Myocyte (in vitro differentiated cells): ENCODE measurements at places on chromosomes 6 and 20. TPM values are rescaled to one million over a fixed set of nuclear protein-coding genes. Genes with fewer than 3 reads are reported as not detected.
A peak's percentile ranks its signal among the peaks of the same experiment; 100 is the strongest.

Gene ACSS1
- total RNA-seq: 0.88 and 1.3 TPM in 2 replicates

DNA sequence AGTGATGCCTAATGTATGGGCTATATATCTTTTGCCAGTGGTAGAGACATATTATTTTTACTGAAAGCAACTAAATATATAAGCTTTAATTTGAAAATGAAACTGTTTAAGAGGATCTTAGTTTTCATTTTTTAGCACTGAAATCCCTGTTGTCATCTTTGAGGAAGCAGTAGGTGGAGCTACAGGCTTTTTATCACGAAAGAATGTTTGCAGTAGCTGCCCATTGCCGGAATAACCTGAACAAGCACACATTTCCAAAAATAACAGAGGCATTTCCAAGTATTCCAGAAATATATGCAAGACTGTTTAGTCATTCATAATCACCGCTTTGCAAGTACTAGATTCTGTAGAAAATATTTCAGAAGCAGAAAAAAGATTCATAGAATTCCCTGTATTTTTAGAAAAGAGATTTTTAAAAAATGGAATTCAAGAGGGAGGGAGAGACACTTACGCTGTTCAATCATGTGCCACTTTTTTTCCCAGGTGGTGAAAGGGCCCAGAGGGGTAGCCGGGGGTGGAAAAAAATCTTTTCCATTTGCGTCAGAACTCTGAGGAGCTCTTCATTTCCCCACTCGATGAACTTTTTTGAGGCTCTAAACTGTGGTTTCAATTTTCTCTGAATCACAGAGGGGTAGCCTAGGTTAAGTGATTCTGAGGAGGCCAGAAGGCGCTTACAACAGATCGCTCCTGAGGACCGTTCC lies 142.5 kb upstream of the FERMT1 start:
- DNase-seq: peak; percentile 12

DNA sequence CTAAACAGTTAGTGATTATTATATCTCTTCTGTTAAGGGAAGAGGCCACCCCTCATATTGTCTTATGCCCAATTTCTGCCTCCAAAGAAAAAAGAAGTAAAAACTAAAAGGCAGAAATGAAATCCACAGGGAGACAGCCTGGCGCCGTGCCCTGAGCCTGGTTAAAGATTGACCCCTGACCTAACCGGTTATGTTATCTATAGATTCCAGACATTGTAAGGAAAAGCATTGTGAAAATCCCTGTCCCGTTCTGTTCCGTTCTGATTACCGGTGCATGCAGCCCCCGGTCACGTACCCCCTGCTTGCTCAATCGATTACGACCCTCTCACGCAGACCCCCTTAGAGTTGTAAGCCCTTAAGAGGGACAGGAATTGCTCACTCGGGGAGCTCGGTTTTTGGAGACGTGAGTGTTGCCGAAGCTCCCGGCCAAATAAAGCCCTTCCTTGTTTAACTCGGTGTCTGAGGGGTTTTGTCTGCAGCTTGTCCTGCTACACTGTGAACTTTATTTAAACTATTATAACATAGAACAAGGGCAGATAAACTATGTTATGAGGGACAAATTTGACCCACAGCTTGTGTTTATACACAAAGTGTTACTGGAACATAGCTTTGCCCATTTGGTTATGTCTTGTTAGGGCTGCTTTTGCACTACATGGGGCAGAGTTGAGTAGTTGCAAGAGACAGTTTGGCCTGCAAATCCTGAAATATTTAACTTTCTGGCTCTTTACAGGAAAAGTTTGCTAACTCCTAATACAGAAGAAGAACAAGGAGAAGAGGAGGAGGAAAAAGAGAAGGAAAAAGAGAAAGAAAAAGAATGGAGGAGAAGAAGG lies 49.6 kb downstream of the CD24 start:
- no peak for DNase-seq

GRCh38 chr6:122676146-122676545 lies 65.9 kb downstream of the PKIB start:
- no peak for DNase-seq

DNA sequence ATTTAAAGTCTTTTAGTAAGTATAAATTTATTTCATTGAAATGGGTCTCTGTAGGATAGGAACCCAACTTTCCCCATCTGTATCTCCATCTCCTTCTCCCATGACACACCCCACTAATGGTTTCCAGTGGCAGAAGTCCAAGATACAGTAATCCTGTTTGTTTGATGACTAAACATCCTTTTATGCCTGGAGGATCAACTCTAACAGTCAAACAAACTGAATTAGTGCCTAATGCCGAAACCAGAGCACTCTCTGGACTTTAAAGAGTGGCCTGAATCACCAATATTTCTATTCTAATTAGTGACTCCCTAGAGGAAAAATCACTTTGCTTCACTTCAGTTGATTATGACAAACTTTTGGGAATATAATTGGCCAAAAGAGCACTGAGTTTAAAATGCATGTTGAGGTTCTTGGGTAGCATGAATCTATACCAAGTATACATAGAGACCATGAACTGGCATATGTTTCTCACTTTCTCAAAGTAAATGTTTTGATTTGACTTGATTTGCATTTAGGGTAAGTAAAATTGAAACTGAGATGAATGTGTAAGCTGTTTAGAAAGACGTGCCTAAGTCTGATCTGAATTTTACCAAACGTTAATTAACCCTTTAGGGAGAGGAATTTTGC lies 776.4 kb upstream of the NRSN1 start:
- peak; percentile 60 for DNase-seq

DNA sequence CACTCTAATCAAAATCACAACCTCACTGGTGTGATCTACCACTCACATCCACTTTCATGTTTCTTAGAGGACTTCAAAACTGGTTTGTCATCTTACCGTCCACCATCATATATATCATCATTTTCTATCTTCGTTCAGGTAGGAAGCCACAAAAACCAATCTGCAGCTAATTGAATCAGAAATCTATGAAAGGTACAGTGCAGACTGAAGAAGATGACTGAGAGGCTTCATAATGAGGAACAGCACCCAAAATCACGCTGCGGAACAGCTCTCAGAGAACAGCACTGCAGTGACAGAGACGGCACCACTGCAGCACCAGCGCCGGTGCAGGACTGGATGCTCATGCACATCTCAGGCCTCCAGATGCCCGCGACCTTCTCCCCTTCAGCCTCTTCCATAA lies 13.0 kb downstream of the GMDS start:
- DNase-seq: no peak

DNA sequence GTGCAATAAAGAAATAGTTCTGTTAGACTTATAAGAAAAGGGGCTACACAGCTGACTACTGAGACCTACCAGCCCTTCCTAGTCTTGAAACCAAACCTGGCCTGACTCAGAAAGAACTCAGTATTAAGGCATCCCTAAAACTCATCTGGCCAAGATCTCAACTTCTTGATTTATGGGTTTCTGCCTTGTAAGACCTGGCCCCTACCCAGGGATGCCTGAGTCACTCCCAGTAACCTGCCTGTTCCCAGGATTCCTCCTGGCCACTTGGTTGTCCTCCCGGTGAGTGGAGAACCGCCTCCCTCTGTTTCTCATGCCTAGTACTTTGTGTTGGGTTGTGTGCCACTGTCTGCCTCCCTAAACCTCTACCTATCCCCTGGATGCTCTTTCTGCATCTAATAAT lies 189.4 kb upstream of the PREP start:
- peak; percentile 34 for DNase-seq

DNA sequence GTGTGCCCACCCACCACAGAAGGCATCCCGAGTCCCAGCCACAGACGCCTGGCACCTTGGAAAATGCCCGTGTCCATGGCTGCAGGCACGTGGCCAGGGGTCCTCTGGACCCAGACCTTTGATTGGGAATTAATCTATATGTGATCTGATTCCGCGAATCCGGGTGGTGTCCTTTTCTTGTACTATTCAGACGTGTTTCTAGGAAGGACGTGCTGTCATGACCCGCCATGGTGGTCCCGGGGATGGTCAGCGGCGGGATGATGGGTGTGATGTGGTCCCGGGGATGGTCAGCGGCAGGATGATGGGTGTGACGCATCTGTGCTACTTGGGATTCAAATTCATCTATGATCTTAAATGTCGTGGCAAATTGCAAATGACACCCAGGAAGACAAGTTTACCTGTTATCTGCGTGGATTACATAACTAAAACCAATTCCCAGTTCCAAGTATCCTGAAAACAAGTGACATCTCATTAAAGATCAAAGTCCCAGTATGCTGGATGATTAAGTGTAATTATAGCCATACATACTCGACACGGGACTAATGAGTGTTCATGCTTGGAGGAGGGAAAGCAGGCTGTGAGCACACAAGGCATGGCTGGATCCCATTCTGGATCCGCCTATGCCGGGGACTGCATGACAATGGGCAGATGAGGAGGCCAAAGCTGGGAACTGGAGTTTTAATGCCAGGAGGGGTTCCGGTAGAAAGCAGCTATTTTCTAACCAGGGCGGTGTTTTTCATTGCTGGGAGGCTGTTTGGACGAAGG lies 256.5 kb downstream of the TAF4 start:
- DNase-seq: no peak

Gene BPI
- not detected in 2 replicates for total RNA-seq

GRCh38 chr6:33856655-33857054 lies 52.9 kb upstream of the MLN start:
- no peak for DNase-seq

DNA sequence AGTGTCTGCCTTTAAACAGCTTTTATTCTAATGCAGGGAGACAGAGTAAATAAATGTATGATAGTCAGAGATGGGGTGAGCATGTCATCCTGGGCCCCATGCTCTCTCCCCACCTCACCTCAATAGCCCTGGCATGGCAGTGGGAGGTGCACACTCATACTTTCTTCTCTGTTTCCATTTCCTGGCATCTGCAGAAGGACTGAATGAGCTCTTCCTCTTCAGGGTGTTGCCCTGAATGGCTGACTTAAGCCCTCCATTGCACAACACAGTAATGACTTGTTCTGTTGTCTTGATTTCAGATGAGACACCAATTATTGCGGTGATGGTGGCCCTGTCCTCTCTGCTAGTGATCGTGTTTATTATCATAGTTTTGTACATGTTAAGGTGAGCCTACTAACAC lies 57.0 kb upstream of the GNRH2 start:
- no peak for DNase-seq

Gene ATP6V1G2
- total RNA-seq: 4.8 and 8.5 TPM in 2 replicates

DNA sequence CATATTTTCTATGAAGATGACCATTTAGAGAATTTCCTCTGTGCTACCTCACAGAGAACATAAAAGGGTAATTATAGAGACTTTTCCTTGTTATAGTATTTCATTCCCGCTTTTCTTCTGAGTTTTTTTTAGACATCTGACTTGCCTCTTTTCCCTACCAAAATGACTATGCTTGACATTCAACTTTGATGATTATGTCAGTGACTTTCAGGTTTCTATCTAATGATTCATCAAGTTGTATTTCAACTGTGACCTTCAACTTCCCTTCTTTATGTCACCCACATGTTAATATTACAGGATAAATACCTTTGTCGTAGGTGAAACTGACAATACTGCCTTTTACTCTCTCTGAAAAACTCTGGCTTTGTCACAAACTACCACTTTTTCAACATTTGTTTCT lies 95.3 kb downstream of the MLIP start:
- no peak for DNase-seq

Gene PDYN
- not detected in 2 replicates for total RNA-seq

DNA sequence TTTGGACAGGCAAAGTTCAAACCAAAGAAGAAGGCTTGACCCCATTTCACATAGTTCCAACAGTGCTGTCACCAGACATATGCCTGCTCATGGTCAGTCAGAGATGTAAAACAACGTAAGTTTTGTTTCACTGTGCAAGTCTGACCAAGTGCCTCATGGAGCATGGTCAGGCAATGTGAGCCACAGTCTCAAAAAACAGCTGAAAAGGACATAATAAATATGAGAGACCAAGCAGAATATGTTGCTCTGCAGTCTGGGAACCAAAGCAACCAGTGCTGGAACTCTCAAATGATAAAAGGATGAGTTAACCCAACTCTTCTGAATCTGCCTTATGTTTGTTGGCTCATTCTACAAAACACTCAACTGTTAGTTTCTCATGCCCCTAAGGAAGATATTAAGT lies 39.9 kb upstream of the DST start:
- DNase-seq: no peak

DNA sequence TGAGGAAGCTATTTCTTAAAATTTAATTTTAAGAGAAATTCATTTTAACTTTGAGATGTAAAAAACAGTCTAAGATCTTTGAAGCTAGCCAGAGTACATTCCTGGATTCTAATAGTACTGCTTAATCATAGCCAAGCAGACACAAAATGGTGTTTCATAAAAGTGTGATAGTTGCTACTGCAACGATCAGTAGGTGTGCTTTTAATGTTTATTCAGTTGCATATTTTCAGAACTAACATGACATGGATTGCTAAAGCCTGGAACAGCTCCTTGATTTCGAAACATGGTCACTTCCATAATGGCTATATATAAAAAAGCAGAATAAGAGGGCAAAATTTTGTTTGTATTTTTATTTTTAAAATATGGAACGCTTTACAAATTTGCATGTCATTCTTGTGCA lies 35.5 kb downstream of the SESN1 start:
- no peak for DNase-seq

GRCh38 chr6:160393891-160394653 lies 45.9 kb downstream of the SLC22A3 start:
- DNase-seq: no peak

Gene HDGFL1
- total RNA-seq: not detected in 2 replicates

GRCh38 chr6:30130179-30130679 lies 5.7 kb upstream of the TRIM40 start:
- no peak for DNase-seq

Gene LPIN3
- 7.7 and 12.2 TPM in 2 replicates for total RNA-seq

Gene PGC
- total RNA-seq: not detected in 2 replicates

- DNase-seq: no peak
Observed at GRCh38 chr6:152776833-152777232, 26.2 kb downstream of the VIP start.

GRCh38 chr6:747028-747427 lies 54.1 kb upstream of the EXOC2 start:
- no peak for DNase-seq

DNA sequence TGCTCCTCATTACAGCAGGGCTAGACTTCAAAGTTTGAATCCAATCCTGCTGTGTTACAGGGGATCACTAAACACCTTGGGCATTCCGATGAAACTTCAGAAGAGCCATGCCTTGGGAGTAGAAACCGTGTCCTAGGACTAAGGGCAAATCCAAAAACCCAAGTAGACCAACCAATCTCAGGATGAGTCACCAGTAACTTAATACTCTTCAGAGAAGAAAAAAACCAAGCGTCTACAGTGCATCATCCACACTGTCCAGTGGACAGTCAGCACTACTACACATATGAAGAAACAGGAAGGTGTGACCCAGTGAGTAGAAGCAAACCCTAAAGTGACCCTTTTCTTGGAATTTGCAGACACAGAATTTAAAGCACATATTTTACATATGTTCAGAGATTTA lies 39.5 kb upstream of the VAPB start:
- peak; percentile 82 for DNase-seq

DNA sequence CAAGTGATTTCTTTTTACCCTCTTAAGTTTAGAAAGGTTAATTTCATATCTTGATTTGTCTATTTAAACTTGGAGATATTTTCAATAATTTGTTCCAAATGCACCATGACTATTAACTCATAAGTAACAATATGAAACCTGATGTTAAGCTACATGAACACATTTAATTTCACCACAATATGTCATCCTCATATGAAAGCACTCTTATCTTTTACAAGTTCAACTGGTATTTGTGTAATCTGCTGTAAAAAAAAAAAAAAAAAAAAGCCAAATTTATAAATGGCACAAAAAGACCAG lies 110.4 kb downstream of the HFE start:
- no peak for DNase-seq

- DNase-seq: peak; percentile 97
Observed at GRCh38 chr6:28985462-28986164, 19.5 kb downstream of the ZNF311 start.

GRCh38 chr6:64723327-64724058 lies 983.5 kb downstream of the EYS start:
- DNase-seq: no peak
